ENCODE measurements at places on chromosomes 11 and 22. TPM values are rescaled to one million over a fixed set of nuclear protein-coding genes. Genes with fewer than 3 reads are reported as not detected.

Gene C22orf23
- total RNA-seq = 0.43 TPM

Gene BIK
- total RNA-seq = 5.3 TPM

Gene MRGPRF
- total RNA-seq = not detected

Gene MOV10L1
- total RNA-seq = not detected

Gene TRIM66
- total RNA-seq = 8.6 TPM

Gene GALNT18
- total RNA-seq = not detected

Gene MAJIN
- total RNA-seq = not detected

Gene SLC17A6
- total RNA-seq = not detected

Gene APOBEC3B
- total RNA-seq = not detected

Gene CSTPP1
- total RNA-seq = 4.1 TPM

GRCh38 chr11:111370902-111371578 lies 8.0 kb downstream of the POU2AF1 start:
- DNase-seq = no peak

DNA sequence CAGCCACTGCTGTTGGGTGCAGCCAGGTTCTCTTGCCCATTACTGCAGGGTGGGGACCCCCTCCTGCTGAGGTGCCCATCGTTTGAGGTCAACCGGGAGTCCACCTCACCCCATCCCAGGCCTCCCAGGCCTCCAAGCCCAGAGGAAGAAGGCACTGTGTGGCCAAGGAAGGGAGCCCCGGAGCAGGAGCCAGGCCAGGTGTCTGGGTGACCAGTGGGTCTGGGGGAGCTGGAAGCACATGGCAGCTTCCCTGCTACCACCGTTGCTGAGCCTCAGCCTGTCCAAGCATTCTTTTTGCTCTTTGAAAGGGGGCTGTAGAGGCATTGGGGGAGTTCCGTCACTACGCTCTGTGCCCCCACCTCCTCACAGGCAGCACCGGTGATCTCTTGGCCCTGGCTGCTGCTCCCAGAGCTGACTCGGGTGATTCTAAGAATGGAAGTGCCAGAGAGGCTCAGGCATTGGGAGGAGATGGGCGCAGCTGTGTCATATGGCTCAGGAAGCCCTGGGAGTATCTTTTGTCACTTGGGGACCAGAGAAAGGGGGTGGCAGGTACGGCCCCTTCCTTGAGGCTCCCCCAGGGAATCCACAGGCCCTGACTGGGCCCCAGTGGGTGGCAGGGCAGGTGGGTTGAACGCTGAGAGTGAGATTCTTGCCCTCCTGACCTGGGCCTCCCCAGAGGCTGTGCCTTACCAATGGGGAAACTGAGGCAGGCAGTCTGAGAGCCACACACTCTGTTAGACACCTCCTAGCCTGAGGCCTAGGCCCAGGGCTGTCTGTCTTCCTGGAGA lies 1.9 kb downstream of the SEPTIN5 start:
- DNase-seq = no peak

DNA sequence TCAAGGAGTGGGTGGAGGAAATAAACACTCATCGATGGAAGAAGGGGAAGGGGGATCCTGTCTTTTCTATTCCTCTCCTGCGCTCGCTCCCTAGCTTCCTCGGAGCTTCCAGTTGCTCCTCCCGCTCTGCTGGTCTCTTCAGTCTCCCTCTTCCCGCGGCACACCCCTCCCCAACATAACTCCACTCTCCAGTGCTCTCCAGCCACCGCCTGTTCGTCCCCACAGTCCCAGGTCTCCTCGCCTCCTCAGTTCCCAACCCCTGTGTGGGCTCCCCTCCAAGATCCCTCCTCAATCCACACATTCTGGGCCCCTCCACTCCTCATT lies 438 bp downstream of the ZW10 start:
- no peak for DNase-seq

DNA sequence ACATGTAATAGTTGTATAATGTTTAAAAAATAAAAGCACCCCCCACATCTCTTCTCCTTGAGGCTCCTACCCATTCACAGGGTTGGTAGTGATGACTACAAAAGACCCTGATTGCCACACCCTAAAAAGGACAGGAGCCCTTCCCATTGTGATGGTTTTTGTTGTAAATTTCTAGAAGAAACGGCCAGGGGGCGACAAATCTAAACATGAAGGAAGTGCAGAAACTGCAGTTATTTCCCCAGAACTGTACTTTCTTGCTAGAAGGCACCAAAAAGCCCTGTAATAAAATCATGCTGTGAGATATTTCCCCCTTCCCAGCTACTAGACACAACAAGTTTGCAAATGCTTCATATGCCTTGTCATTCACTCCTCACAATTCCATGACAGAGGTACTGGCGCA lies 10.8 kb downstream of the PRR5L start:
- no peak for DNase-seq

- DNase-seq = no peak
These were observed 223.6 kb downstream of the SWAP70 start for GRCh38 chr11:9887472-9887871.

DNA sequence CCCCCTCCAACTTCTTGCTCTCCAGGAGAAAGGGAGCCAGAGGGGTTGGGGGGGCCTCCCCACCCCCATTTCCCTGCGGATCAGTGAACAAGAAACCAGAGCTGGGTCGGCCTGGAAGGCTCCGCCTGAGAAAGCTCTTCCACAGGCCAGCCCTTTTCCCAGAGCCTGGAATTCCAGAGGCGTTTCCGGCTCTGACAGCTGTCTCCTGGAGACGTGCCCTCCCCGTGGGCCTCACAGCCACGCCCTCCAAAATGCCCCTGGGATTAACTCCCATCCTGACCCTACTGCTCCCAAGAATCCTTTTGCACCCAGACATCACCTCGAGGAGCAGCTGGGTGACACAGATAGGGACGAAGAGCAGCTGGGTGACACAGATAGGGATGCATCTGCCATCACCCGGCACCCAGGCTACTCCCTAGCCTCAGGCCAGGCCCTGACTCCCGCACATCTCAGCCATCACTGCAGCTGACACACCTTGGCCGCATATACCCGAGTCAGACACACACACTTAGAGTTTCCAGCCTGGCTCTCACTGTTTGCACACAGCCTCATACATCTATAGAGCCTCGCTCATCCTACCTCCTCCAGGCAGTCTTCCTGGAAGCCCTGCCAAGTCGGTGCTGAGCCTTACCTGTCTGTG lies 7.6 kb upstream of the CDC42EP1 start:
- no peak for DNase-seq

DNA sequence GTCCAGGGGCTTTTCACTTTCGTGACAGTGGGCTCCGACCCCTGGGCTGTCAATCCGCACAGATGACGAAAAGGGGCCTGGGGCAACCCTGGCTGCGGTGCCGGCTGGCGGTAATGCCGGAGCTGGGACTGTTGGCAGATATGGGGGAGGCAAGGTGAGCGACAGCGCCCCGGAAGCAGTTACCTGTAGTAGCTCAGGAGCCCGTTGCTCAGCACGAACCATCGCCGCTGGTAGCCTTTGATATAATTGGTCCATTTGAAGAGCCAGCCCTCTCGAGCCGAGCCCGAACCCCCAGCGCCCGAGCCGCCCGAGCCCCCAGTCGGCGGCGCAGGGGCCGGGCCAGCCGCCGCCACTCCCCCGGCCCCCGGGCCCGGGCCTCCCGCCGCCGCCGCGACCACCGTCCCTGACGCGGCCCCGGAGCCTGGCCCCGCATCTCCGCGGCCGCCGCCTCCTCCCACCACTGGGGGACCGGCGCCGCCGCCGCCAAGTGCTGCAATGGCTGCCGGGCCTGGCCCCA lies 396 bp downstream of the OSBP start:
- peak; percentile 74 for DNase-seq

GRCh38 chr11:31871310-31872075 lies 60.4 kb upstream of the PAX6 start:
- DNase-seq = no peak

DNA sequence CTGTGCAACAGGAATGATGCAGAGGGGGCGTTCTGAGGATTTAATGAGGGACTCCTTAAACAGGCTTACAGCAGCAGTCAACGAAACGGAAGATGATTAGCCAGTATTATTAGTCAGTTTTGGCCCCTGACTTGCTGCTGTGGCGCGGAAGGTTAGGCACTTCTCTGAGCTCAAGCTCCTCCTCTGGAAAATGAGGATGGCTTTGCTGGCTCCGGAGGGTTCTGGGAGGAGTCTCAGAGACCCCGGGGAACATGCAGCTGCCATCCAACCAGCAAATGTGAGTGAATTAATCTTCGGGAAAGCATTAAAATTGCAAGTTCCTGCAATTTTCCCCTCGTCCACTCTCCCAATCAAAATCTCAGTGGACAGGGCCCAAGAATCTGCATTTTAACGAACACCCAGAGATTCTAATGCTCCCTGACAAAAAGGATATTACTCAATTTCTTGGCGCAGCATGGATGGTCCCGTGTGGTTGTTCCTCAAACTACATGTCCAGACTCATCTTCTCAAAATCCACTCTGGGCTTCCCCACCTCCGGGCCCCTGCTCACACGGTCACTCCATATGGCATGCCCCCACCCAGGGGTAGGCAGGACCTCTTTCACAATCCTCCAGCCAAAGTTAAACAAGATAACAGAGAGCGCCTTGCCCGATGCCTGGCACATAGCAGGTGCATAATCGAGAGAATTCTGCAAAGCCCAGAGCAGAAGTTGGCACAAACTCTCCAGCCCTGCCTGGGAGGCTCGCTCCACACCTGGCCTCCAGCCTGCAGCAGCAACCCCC lies 6.4 kb downstream of the ELFN2 start:
- DNase-seq = no peak

GRCh38 chr22:44171561-44171960 lies 9.2 kb upstream of the PARVG start:
- no peak for DNase-seq

GRCh38 chr11:119376197-119376847 lies 5.2 kb downstream of the USP2 start:
- DNase-seq = no peak

DNA sequence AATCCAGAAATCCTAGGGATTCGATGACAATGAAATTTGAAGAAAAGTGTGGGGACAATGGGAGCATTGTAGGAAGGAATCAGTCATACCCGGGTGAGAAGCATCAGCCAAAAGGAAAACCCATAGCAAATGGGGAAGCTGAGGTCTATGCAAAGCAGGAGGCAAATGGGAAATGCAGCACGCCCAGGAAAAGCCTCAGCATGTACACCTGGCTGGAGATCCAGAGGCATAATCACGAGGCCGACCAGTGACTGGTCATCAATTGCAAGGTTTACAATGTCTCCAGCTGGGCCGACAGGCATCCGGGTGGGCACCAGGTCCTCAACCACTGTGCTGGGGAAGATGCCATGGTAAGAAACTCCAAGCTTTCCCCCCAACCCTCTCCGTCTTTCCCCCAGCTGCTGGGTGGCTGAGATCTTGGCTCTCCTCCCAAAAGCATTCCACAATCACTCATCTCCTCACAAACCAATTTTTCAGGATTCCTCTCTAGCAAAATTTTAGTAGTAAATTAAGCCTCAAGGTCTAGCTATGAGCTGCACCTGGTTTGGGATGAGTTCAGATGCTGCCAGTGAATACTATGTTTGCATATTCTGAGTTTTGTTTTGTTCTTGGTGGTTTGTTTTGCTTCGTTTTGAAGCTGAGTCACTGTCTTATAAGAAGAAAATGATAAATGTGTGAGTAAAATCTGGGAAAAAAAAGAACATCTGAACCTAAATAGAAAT lies 98.0 kb upstream of the OR5AK2 start:
- no peak for DNase-seq

DNA sequence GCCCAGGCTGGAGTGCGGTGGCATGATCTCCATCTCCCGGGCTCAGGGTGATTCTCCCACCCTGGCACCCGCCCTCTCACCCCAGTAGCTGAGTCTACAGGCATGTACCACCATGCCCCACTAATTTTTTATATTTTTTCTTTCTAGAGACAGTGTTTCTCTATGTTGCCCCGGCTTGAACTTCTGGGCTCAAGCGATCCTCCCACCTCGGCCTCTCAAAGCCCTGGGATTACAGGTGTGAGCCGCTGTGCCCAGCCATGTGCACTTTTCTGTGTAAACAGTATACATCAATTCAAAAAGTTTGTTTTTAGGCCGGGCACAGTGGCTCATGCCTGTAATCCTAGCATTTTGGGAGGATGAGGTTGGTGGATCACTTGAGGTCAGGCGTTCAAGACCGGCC lies 14.7 kb downstream of the GRIK4 start:
- no peak for DNase-seq

- DNase-seq = no peak
These were observed 33.5 kb upstream of the TXNRD2 start for GRCh38 chr22:19974935-19975706.

DNA sequence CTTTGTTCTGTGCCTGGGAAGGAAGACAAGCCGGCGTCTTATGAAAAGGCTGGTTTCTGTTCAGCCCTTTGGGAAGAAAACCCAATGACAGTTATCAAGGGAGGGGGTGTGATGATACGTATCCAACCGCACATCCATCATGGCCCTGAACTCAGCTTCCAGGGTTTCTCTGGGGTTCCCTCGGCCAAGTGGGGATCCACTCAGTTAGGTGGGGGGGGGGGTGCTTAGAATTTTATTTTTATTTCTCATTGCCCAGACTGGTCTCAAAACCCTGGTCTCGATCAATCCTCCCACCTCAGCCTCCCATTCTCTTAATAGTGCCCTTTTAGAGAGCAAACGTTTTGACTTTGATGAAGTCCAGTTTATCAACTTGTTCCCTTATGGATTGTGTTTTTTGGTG lies 25.7 kb downstream of the KCNQ1 start:
- DNase-seq = no peak

- DNase-seq = no peak
These were observed 366.0 kb upstream of the PDGFD start for GRCh38 chr11:104529906-104530305.

GRCh38 chr11:69825941-69826340 lies 6.7 kb upstream of the FGF3 start:
- DNase-seq = no peak

GRCh38 chr22:46287873-46288751 lies 8.6 kb upstream of the GTSE1 start:
- peak; percentile 23 for DNase-seq

GRCh38 chr22:23071230-23072076 lies 1.1 kb downstream of the GNAZ start:
- no peak for DNase-seq

GRCh38 chr11:15863411-15863810 lies 492.9 kb downstream of the SOX6 start:
- no peak for DNase-seq

DNA sequence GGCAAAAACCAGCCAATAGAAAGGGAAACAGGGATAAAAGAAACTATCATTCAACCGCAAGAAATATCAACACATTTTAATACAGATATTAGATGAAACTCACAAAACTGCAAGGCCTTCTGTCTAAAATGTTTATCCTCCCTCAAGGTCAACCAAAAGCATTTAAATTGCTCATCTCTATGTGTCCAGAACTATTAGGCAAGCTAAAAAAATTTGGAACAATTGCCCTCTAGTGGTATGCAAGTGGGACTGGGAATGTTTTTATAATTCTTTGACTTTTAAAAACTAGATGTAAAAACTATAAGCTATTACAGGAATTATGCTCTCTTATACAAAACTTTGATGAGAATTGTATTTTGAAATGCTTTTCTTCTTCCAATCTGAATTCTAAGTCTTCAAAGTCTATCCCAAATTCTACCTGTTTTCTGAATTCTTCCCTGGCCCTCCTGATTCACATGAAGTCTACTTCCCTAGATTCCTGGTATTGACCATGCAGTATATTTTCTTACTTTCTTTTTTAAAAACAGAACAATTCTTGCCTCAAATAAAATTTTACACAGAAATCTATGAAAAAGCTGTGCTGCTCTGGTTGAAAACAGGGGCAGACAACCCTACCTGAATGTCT lies 4.9 kb downstream of the CWC15 start:
- DNase-seq = no peak
